WERI-Rb-1 (cell line): ENCODE measurements at places on chromosomes 3 and 15.

DNA sequence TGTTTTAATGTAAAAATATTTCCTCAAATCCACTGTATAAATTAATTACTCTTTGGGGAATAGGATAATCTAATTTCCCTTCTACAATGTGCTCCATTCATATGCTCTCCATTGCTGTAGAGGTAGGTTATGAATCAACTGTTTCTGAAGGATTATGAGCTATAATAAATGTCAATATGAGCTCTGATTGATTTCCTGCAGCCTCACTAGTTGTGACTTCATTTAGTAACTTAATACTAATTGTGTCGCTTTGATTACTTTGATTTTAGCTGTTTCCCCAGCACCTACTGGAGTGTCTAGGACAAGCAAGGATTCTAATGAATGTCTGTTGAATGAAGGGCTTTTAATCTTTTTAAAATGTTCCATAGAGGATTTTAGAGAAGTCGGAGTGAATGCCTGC is 236.8 kb upstream of the NR2E3 start:
- DNase-seq = no peak

DNA sequence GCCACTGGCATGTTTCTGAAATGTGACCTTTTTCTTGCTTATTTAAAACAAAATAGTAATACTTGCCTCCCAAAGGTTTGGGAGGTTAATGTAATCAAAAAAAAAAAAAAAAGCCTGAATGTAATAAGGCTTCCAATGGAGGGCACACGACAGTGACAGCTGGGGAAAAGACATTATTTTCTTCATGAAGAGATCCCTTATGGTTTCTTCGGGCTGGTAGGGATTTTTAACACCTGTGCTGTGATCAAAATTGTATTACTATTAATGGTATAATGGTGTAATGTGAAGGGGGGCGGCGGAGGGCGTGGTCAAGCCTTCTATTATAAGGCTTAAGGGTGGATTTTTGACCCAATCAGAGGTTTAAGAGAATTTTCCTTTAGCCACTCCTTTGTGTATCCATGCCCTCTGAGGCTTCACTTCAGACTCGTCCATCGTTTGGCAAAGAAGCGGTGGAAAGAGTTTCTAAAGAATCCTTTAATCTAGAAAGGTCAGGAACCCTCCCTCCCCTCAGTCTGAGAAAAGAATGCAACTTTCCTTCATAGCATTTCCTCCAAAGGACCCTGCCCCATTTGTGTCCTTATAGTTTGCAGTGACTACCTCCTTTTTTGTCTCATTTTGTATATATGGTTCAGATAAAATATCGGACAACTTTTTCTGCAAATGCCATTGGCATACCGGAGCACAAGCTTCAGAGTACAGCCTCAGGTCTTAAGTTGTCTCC is 89.5 kb upstream of the CHD2 start:
- peak; percentile 78 for DNase-seq

- DNase-seq = no peak
Observed at GRCh38 chr15:74394090-74394846, 26.8 kb upstream of the CYP11A1 start.

- DNase-seq = no peak
Observed at GRCh38 chr3:52226229-52226817, 878 bp upstream of the TLR9 start.

DNA sequence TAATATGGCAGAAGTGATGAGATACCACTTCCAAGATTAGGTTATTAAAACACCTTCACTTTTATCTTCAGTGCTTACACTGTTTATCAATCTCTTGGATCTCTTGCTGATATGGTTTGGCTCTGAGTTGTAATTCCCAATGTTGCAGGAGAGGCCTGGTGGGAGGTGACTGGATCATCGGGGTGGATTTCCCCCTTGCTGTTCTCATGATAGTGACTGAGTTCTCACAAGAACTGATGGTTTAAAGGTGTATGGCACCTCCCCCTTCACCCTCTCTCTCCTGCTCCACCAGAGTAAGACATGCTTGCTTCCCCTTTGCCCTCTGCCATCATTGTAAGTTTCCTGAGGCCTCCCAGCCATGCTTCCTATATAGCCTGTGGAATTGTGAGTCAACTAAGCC is 11.8 kb downstream of the GOLIM4 start:
- DNase-seq = no peak

DNA sequence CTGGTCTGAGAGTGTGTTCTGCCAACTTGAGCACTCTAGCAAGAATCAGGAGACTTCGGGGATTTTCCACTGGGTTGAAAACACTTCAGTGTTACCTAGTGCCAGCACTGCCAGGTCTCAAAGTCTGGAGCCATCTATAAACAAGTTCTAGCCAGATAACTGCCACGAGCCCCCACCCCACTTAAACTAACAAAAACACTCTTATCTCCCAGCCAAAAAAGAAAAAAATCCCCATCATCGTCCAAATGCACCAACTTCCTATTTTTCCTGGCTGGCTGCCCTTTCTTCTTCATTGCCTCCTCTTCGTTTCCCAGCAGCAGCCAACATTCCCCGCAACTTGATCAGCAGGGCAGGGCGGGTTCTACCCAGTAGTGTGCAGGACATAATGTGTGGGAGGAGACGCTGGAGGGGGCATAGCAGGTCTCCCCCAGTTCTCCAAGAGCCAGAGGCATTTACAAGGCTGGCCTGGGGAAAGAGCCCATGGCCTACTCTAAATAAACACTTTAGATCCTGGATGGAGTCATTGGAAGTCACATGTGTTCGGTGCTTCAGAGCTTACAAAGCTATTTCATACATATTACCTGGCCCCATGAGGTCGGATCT is 29.5 kb downstream of the C2CD4B start:
- no peak for DNase-seq

- no peak for DNase-seq
Observed at GRCh38 chr15:38696109-38696727, 131.6 kb upstream of the RASGRP1 start.

DNA sequence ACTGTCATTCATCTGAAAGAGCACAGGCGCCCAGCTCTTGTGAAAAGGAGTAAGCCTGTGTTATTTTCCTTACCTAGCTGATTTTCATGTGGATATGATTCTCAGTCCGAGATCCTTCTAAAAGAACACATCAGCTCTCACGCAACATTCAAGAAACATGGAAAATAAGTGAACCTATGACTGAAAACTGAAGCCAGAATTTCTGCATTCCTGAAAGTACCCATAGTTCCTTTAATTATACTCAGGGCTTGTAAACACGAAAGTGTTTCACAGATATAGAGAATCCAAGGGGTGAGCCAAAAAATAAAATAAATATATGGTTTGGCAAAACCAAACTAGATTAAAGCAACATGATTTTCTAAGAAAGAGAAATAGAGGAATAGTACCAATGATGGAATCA is 100.8 kb upstream of the CHMP2B start:
- no peak for DNase-seq

DNA sequence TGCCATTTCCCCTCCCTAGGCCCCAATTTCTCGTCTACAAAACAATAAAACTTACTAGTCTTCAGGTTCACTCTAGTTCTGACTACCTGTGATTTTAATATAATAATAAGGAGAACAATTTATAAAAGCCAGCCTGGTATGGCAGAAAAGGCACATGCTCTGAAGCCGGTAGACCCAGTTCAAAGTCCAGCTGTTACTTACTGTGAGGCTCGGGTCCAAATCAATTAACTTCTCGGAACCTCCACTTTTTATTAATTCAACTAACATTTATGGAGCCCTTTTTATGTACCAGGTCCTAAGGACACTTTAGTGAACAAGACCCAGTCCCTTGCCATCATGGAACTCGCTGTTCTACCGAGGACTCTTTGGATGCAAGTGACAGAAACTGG is 53.8 kb upstream of the SMAD3 start:
- no peak for DNase-seq
